Suppressor macrophage (primary cell): ENCODE measurements at places on chromosomes 3 and 15.
A peak's percentile ranks its signal among the peaks of the same experiment; 100 is the strongest.

- DNase-seq = no peak
Measured at GRCh38 chr3:139906418-139906817, 28.6 kb upstream of the CLSTN2 start.

DNA sequence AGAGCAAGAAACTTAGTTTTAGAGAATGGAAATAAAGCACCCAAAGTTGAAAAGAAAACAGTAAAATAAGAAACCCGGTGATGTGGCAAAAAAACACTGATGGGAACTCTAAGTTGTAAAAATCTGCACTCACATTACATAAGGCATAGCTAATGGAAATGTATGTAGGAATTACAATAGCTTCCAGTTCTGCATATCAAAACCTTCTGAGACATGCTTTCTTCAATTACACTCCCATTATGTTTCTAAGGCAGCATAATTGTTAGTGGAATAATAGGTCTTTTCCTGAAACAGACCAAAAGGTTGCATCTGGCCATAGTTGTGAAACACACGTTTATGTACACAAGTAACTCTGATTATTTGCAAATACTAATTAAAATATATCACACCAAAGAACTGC, 41.4 kb downstream of the SLC30A4 start:
- DNase-seq = no peak

- no peak for DNase-seq
Measured at GRCh38 chr3:152121270-152121636, 147.5 kb upstream of the MBNL1 start.

DNA sequence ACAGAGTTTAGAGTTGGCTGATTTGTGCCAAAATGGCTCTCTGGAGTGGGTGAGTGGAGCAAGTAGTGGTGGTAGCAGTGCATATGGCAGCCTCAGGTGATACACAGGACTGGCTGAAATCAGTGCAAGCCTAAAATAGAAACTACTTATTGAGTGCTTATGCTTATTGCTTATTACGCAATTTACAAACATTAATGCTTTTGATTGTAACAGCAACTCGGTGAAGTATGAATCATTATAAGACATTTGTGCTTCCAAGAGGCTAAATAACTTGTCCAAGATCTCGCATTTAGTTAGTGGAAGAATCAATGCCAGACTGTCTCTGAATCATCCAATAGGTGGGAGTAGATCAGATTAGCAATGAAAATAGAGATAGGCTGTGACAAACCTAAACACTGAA, 353.8 kb downstream of the NAALADL2 start:
- DNase-seq = no peak

GRCh38 chr3:100254168-100254777, 6.5 kb upstream of the TBC1D23 start:
- peak; percentile 77 for DNase-seq

GRCh38 chr3:172982736-172983364, 158.2 kb downstream of the SPATA16 start:
- DNase-seq = no peak

GRCh38 chr3:142148044-142148791, 1.1 kb downstream of the TFDP2 start:
- DNase-seq = no peak
